ENCODE measurements at places on chromosomes 2 and 18. TPM values are rescaled to one million over a fixed set of nuclear protein-coding genes. Genes with fewer than 3 reads are reported as not detected.

The TUBA3E gene
- polyA plus RNA-seq, result 0.13 TPM

The DAPL1 gene
- not detected for polyA plus RNA-seq

The ZBTB7C gene
- 2.6 TPM for polyA plus RNA-seq

The PSD4 gene
- 16.6 TPM for polyA plus RNA-seq

The FIGN gene
- polyA plus RNA-seq, result 9.0 TPM

The ABHD3 gene
- 25.5 TPM for polyA plus RNA-seq

The CRACDL gene
- 7.2 TPM for polyA plus RNA-seq

The POMC gene
- 1.7 TPM for polyA plus RNA-seq

The MC4R gene
- 1.1 TPM for polyA plus RNA-seq

The NEB gene
- 47.5 TPM for polyA plus RNA-seq

The RGPD4 gene
- not detected for polyA plus RNA-seq

The CELF4 gene
- polyA plus RNA-seq, result 7.6 TPM
